ENCODE measurements at places on chromosomes 7 and 10.

GRCh38 chr10:127338399-127339110 is 142.2 kb upstream of the INSYN2A start:
- no peak for DNase-seq

DNA sequence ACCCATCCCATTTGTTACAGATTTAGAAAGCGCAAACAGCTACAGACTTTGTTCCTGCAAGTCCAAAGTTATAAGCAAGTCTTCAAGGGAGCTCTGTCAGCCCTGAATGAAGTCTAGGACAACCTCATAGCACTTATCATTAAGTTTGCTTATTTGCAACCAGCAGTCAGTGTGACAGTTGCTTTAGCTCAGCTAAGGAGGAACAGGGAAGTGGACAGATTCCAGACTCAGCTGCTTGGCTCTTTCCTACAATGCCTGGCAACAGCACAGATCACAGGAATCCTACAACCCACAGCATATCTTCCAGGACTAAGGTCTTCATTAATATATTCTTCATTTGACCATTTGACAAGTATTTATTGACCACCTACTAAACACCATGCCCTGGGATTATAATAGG is 17.4 kb upstream of the KIF5B start:
- DNase-seq: no peak

- DNase-seq: no peak
These were observed 207.8 kb downstream of the DYNC1I1 start for GRCh38 chr7:95980167-95980566.

GRCh38 chr10:86734207-86734988 is 22.0 kb upstream of the BMPR1A start:
- DNase-seq: no peak

- DNase-seq: no peak
These were observed 131.4 kb downstream of the PLXDC2 start for GRCh38 chr10:19947656-19948055.

GRCh38 chr10:89419548-89419947 is 5.2 kb downstream of the IFIT5 start:
- no peak for DNase-seq

GRCh38 chr10:78543749-78544362 is 510.2 kb downstream of the RPS24 start:
- no peak for DNase-seq
